Stimulated activated CD4-positive, alpha-beta T cell treated with anti-CD3 and anti-CD28 coated beads, TNF-alpha, amount 100 ng/mL, for 1 hour (primary cell): ENCODE measurements at places on chromosomes 12 and 14.

DNA sequence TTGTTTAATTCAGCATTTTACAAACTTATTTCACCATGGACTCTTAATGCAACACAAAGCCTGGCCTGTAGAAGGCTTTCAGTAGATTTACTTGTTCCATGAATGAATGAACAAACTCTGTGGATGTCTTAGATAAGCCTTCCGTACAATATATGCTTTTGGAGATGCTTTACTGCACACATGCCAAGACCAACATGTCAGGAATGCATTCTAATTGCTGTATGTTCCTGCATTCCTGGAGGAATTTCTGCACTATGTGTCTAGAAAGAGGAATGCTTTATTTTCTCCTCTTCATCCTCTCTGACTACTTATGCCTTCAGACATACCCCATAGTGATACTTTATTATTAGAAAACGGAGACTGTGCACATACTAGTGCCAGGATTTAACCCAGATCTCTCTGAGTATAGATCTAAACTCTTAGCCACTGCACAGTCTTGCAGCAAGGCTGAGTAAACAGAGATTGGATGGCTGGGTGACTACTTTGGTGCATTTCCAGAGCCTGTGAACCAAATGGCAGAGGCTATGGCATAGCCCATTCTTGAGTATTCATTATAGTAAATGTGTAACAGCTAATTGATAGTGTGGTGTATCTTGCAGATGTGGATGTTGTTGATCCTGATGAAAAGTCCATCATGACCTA, 108.2 kb downstream of the SYNE2 start:
- no peak for DNase-seq

DNA sequence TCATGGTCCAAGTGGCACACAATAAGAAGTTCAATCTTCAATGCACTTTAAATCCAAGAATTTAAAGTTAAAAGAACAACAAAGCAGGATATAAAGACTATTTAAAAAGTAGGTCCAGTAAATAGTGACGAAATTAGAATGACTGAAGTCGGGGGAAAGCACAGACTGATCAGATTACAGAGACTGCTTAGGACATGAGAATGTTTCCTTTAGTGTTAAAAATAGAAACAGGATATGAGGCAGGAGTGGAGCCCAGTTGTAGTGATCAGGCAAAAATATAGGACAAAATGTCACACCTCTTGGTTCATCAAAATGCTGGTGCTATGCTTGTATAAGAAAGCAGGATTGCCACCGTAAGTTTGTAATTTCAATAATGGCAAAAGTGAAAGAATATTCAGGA, 52.2 kb upstream of the CD163 start:
- DNase-seq, result no peak

DNA sequence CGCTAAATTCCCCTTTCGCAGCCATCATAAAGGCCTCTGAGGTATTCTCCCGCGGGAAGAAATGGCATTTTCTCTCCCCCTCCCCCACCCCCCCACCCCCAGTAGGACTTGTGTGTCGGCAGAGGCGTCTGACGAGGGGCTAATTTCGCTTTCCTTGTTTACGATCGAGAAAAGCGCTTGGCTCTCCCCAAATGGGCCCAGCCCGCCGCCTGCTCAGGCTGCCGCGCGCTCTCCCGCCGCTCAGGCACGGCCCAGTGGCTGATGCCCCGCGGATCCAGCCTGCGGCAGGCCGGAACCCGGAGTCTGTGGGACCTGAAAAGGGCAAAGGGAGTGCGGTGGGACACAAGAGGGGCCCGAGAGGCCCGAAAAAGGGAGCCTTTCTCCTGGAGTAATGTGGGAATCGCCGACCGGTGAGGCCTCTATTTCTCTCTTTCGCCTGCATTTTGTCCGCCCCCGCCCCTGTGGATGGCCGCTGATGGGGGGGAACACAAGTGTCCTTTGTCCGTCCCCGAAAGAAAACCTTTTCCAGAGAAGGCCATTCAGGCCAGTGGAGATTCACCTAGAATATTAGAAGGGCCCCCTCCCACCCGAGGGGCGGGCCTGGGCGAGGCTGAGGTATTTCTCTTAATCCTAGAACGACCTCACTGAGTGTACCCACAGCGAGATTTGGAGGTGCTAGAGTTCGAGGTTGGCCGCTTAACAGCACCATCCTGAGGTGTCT, 9.0 kb upstream of the HOXC6 start:
- DNase-seq, result no peak

DNA sequence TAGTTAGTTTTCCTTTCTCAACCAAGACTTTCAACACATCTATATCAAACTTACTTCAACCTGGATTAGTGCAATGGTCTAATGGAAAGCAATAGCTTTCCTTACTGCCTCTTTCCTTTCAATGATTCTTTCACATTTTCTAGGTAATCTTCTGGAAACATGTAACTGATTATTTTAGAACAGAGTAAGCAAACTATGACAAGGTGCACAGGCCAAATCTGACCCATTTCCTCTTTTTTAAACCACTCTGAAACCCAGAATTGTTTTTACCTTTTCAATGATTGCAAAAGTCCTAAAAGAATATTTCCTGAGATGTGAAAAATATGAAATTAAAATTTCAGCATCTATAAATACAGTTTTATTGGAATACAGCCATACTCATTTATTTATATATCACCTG, 81.6 kb upstream of the TMTC2 start:
- DNase-seq, result no peak

- no peak for DNase-seq
These were observed 33.8 kb upstream of the DTX1 start for GRCh38 chr12:113022563-113023297.

DNA sequence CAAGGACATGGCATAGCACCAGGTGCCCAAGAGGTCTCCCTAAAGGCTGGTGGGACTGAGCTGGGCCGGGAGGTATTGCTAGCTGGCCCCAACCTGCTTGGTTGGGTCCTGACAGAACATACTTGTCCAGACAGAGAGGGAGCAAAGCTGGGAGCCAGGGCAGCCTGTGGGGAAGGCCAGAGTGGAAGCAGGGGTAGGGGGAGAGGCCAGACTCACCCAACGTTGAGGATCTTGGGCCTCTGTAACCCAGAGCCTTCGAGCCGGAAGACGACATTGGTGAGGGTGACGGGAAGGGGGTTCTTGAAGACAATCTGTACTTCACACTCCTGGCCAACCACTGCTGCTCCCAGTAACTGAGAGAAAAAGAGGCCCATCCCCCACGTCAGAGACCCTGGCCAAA, 9.0 kb downstream of the TGM1 start:
- no peak for DNase-seq

DNA sequence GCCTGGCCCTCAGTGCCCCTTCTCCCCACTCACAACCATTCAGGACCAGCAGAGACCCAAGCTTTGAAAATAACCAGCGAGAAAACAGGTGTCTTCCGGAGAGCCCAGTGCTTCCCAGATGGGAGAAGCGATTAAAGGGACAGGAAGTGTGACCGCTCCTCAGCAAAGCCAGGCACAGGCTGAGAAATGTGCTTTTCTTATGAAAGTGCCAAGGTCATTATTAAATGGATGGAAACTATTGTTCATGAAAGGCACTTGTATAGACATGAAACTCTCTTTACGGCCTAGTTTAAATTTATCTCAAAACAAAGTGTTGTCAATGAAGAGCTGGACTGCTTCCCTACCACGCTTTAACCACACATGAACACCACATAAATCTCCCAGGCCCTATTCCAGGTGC, 210.4 kb downstream of the SPTSSA start:
- DNase-seq, result no peak

- no peak for DNase-seq
These were observed 61.1 kb downstream of the MYRFL start for GRCh38 chr12:69886109-69886508.

DNA sequence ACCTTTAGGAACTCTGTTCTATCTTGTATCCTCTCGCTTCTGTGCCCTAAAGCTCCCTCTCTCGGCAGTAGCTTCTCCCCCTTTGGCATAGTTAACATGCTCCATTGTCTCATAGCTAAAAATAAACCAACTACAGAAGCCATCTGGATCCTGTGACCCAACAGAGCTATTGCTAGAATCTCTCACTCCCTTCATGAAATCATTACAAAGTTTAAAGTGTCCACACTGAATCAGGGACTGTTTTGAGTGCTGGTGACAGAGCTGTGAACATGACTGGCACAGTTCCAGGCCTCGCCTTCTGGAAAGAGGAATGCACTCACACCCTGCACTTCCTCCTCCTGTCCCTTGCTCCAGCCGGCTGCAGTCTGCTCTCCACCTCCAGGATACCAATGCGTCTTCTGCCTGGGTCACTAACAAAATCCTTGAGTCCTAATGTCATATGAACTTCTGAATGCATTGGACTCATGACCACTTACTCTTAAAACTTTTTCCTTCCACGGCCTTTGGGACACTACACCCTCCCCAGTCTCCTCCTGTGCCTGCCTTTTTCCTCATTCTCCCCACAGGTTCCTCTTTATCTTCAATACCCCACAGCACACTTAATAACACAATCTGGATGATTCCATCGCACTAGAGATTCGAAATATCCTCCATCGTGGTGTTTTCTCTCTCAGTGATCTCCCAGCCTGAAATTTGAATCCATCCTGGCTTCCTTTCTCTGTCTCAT, 13.2 kb downstream of the PLBD1 start:
- no peak for DNase-seq

DNA sequence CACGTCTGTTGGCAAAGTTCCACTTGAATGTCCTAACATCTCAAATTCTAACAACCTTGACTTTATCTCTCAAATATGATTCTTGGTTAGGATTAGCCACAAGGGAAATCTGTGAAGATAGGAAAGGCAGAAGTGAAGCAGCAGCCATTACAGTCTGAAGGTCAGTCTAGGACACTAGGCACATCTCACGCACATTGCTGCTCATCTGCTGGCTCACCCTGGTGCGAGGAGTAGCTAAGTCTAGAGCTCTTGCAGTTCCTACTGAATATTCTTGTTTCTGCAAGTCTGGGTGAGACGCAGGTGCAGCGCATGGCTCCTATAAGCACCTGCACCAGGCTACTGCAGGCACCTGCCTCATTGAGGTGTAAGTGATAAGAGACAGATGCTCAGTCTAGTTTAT, 6.4 kb upstream of the SLC25A3 start:
- no peak for DNase-seq

DNA sequence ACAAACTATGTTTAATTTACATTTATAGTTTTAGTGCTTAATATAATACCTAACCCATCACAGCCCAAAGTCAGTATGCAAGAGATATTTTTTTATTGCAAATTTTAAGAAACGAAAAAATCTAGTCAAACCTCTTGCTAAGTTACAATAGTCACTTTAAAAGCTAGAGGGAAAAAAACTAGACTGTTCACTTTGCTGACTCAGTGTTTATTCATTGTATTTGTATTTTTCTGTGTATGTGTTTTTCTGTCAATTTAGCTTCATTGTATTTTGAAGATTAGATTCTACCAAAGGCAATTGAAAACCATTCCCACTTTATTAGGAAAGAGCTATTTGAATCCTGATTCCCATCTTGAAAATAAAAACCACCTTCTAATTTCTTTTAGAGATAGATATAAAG, 891.5 kb downstream of the SLC16A7 start:
- no peak for DNase-seq

DNA sequence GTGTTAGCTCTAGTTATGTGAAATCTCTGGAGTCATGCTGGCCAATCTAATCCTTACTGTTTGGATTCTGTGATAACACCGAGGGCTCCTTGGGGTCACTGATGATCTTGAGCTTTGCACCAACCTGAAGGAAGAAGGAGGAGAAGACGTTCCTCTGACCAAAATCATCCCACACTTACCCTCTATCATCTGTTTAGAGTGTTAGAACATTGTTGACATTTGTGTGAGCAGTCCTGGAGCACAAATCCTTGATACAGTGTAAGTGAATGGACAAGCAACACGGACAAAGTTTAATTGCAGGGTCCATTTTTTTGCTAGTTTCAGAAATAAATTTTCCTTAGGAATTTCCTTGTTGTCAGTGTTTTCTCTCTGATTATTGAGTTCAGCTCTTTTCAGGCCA, 181.7 kb downstream of the AKAP6 start:
- DNase-seq, result no peak

GRCh38 chr12:124387528-124387911, 92.6 kb downstream of the RFLNA start:
- DNase-seq, result no peak

GRCh38 chr12:67070307-67070600, 198.9 kb upstream of the CAND1 start:
- no peak for DNase-seq

DNA sequence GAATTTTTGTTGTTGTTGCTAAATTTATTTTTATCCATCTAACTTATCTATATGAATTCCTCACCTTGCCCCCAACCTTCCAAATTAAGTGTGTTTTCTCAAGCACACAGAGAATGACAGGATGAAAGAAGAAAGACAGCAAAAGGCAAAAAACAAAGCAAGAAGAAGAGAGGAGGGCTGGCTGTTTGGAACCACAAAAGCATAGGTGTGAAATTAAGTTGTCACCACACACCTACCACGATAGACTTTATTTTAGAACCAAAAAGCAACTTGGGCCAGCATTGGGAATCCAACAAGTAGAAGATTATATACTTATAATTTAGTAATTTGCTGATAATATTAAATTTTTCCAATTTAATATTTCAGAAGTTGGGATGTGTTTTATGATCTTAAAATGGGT, 58.7 kb upstream of the REP15 start:
- no peak for DNase-seq

GRCh38 chr12:91937009-91937408, 208.6 kb downstream of the BTG1 start:
- no peak for DNase-seq

GRCh38 chr12:112162241-112162790, 37.0 kb downstream of the TRAFD1 start:
- no peak for DNase-seq

GRCh38 chr12:14252697-14253096, 112.8 kb upstream of the ATF7IP start:
- no peak for DNase-seq

DNA sequence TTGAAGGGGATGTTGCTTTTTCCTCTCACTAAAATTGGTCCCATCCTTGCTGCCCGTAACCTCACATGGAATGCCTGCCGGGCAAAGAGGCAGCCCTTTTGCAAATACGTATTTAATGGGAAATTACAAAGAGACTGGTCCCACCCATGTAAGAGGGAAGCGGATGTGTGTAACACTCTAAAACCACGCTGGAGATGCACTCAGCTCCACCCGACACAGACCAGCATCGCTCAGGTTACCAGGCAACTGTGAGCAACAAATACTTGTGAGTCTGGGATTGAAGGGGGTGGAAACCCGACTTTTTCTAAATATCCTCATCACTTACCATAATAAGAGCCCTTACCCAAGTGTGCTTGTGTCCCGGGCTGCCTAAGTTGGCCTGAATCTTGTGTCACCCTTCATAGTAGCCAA, 47.7 kb downstream of the ELK3 start:
- DNase-seq, result no peak

DNA sequence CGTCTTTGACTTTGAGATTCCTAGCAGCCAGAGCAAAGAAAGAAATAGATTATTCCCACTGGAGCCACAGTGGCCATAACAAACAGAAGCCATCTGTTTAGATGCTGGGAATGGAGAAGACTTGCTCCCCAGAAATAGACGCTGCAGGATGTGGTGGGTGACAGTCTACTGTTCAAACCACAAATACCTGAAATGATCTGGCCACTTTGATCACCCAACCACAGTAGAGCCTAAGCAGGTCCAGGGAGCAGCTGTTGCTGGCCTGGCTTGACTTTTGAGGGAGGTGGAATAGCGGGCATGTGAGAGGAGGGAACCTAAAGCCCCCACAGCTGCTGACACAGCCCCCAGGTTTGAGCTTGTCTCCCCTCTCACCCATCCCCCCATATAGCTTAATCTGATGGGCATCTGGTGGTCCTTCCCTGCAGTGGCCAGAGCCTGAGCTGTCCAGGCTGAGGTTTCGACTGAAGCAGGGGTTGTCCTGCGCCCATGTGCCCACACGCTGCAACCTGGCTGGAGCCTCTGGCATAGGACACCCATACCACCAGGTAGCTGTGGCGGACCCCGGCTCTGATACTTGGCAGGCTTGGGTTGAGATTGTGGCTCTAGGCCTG, 38.7 kb downstream of the SH2B3 start:
- no peak for DNase-seq

- DNase-seq, result no peak
These were observed 57.8 kb upstream of the ZDHHC17 start for GRCh38 chr12:76706101-76706500.
